Activated CD4-positive, CD25-positive, alpha-beta regulatory T cell (primary cell): ENCODE measurements at places on chromosomes 5 and 9.

DNA sequence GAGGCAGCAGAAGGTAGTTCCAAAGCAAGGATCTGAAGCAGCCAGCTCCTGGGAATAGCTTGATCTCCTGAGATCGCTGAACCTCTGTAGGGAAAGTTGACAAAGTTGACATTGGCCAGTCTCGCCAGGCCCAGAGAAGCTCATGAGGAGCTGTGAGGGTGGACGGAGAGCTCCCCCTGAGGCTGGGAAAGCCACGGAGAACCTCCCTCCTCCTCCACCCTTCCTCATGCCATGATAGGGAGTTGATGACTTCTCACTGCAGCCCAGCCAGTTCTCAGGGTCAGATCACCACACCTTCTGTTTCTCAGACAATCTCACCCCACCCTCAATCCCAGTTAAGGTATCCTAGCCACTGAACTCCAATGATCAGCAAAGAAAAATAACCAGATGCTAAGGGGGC is 30.4 kb upstream of the KCNV2 start:
- no peak for DNase-seq

GRCh38 chr5:73801686-73802085 is 175.7 kb downstream of the ARHGEF28 start:
- DNase-seq, result no peak

DNA sequence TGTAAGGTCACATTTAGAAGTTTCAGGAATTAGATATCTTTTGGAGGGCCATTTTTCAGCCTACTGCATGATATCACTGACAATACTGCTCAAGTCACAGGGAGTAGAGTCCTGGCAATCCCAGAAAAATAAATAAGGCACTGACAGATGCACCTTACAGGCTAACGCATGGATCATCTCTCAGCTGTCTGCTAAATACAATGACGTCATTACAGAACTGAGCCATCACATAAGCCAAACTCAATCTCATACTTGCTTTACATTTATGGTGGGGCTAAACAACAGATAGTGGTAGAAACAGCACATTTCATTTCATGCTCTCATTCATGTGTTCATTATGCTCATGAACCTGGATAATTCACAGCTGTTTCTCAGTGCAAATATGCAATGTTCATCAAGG is 243.7 kb downstream of the SEMA5A start:
- no peak for DNase-seq

GRCh38 chr5:61823781-61824180 is 482.2 kb upstream of the KIF2A start:
- no peak for DNase-seq

GRCh38 chr5:153774686-153775085 is 264.0 kb downstream of the FAM114A2 start:
- no peak for DNase-seq

DNA sequence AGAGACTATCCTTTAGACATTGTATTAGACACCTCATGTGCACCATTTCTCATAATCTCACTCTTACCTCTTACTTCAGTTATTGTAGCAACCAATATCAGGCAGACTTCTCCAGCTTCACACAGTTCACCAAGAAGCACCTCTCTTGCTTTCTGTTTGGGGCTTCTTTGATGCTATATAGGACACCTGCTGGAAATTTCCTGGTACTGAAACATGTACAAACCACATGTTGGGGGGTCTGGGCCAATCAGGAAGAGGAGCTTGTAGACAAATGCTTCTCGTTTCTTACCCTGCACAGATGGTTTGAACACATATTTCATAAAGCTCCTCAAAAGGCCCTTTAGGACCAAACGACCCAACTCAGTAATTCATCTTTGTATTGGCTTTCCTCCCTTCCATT is 212.1 kb downstream of the IZUMO3 start:
- no peak for DNase-seq

GRCh38 chr9:86075132-86076109 is 23.9 kb downstream of the GOLM1 start:
- DNase-seq, result no peak

DNA sequence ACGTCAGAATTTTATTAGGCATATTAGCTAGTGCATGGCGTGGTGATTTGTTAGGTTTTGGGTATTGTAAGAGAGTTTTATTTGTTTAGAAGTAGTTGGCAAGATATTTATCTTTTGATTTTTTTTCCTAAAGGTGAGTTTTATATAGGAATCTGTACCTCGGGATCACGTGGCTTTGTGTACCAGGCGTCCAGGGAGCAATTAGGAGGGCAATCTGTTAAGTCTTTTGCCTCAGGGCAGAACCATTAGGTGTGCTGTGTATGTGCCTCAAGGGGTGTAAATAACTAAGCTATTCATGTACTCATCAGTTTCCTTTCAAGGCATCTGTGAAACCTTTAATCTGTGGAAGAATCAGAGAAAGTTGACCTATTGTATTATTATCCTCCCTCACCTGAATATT is 39.4 kb downstream of the ZSWIM6 start:
- DNase-seq, result no peak

GRCh38 chr5:112312295-112313275 is 106.5 kb downstream of the EPB41L4A start:
- DNase-seq, result no peak

DNA sequence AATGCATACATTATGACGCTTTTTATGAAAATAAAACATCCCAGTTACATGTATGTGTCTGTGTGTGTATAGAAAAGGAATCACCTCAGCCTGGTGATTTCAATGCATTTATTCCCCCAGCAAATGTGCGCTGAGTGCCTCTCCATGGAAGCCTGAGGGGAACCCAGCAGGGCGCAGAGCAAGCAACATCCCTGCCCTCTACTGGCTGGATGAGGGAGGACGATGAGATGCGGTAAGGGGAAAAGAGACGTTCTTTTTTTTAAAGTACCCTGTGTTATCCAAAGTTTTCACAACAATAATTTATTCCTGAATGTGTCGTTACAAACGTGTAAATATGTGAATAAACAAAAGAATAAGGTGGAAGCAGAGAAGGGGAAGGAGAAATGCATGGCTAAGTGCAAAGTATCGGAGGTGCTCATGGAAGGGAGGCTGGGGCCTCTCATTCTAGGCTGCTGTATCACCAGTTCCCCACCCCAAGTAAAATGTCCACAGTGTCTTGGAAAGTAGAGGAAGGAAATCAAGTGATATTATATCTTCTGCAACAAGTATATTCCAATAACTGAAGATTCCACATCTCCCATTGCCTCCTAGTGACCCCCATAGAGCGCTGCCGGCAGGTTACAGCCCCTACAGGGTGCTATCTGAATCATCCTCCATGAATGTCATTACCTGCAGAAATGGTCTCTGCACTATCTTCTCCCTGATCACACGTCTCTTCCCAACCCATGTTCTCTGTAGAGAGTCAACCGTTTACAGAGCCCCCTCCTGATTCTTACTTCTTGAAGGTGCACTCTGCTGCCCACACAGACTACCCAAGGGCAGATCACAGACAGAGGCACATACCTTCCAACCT is 13.0 kb upstream of the ABLIM3 start:
- no peak for DNase-seq

GRCh38 chr9:79257228-79257781 is 314.5 kb upstream of the TLE4 start:
- no peak for DNase-seq

- no peak for DNase-seq
Measured at GRCh38 chr5:173562451-173562850, 54.0 kb downstream of the BOD1 start.

- DNase-seq, result no peak
Measured at GRCh38 chr9:137293482-137294090, 8.5 kb downstream of the NRARP start.

DNA sequence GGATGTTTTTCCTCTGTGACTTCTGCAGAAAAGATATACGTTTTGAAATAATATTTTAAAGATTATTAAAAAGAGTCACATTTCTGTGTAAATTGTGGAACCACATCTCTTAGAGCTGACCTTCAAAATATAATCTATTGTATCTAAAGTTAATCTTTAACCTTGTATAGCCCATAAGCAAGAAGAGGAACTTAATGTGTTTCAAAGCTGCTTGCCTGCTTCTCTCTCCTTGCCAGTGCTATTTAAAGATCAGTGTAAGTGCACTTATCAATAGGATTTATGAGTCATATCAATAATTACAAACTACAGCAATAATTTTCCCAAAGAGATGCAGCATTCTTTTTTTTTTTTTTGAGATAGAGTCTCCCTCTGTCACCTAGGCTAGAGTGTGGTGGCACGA is 29.4 kb upstream of the GDA start:
- no peak for DNase-seq

- no peak for DNase-seq
Measured at GRCh38 chr9:21708260-21708711, 94.2 kb upstream of the MTAP start.

DNA sequence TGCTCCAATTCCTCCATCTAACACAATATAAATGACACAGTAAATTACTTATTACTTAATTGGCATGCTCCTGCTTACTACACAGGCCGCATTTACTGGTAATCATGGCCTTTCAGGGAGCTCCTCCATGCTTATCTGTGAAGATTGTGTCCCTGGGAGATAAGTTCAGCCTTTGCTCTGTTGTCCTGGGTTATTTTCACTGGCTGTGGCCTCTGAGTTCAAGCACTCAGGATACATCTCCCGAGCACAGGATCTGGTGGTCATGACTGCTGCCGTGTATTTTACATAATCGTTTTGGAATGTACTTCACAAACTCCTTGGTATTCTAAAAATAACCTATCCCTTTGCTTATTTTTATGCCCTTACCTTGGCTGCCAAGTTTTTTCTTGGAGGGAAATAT is 215.7 kb downstream of the ICE1 start:
- no peak for DNase-seq

DNA sequence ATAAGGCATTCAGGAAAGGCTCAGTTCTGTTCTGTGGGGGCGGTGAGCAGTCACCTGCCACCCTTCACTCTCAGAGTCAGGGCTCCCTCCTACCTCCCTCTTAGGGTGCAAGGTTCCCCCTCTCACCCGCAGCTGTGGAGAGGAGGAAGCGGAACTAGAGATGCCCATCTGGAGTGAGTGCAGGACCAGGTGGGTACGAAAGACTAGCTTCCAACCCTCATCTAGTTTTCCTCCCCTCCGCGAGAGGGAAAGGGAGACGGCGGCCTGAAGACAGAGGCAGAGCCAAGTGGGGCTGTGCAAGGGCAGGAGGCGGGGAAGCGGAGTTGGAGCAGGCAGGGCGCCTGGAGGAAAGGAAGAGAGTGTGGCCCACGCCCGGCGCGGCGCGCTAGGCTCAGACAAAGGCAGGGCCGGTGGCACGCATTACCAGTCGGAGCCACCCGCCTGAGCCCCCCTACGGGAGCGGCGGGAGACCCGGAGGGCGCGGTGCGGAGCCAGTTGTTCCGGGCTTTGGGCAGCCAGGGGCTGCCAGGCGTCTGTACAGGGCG is 7.3 kb downstream of the PRR7 start:
- DNase-seq, result no peak

GRCh38 chr9:112793213-112793810 is 42.8 kb downstream of the SNX30 start:
- DNase-seq, result peak; percentile 68

DNA sequence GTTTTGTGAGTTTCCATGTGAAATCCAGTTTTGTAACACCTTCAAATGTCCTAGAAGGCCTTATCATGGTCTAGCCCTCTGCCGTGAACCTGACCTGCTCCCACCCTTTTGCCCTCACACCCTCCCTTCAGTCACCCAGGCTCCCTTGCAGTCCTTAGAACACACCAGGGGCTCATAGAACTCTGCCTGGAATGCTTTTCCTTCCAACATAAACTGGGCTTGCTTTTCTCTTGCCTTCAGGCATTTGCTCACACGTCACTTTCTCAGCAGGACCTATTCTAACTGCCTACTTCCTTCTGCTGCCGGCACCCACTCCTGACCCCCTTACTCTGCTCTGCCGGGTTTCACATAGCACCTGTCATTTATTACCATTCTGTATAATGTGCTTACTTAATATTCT is 111.9 kb downstream of the PDE8B start:
- no peak for DNase-seq

- no peak for DNase-seq
Measured at GRCh38 chr9:120873512-120873911, 3.5 kb downstream of the PHF19 start.

DNA sequence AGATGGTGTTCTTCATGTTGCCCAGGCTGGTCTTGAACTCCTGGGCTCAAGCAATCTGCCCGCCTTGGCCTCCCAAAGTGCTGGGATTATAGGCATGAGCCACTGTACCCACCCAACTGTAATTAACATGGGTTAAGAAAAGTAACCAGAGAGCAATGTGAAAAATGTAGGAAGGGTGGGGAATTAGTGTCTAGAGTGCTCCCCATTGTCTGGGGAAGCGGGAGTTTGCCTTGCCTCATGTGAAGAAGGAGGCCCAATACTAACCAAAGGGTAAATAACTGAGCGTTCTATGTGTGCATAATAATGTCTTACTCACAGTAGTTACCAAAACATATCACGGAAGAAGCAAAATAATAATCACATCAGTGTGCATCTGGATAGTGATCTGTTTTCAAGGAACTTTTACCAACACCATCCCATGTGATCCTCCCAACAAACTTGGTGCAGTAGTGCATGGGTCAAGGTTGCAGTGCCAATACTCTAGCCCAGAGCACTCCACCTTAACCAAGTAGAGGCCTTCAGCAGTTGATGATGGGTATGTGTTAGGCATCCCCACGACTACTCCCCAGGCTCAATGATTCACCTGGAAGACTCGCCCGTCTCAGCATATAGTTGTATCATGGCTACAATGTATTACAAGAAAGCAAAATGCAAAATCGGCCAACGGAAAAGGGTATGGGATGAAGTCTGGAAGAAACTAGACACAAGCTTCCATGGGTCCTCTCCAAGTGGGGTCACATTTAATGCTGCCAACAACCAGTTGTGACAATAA is 26.2 kb downstream of the GNAQ start:
- DNase-seq, result no peak

DNA sequence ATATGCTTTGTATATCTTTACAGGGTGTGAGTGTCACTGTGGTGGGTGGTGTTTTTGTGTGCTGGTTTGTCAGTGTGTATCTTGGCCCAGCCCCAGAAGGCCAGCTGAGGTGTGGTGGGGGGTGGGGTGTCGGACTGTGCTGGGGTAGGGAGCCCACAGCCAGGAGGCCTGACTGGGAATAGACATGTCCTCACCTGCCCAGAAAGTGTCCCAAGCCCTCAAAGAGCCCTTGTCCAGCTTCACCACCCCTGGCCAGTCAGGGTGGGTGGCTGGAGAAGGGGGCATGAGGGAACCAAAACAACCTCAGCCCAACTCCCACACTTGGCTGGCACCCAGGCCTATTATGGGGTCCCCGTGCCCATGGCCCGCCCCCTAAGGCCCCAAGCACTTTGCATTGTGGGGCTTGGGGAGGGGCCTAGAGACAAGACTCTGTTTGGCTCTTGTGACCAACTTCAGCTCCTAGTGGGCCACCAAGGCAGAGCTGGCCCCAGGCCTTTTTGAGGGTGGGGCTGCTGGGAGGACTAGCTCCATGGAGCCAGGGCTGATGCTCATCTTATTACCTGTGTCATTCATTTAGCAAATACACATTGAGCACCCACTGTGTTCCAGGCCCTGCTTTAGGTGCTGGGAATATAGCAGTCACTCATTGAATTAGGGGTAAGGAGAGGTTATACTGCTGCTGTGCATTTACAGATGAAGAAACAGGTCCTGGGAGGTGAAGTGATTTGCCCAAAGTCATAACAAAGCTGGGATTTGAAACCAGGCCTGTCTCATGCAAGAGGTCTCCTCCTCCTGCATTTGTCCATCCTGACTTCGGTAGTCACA is 56.2 kb upstream of the PSD2 start:
- DNase-seq, result no peak
